ENCODE measurements at places on chromosomes 1 and 21. TPM values are rescaled to one million over a fixed set of nuclear protein-coding genes. Genes with fewer than 3 reads are reported as not detected.

DNA sequence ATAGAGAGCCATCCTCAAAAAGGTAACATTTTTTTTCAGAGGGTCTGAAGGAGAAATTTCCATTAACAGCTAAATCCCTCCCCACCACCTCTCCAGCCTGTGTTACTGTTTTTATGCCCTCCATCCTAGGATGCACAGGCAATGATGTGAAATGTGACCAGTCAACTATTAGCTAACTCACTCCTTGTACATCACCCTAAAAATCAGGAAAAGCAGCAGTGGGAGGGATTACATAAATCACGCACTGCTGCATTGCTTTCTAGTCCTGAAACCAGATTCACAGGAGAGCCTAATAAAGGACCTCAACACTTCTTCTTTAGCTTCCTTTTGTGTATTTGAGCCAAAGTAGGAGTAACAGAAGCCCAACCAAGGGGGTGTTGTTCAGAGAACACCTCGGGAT is 66.3 kb downstream of the LMO4 start:
- H3K27me3 ChIP-seq = no peaks in the 10 kb centered on the region
- no peaks in the 10 kb centered on the region for H3K36me3 ChIP-seq
- DNase-seq = no peak

GRCh38 chr1:80036690-80037432 is 1030.3 kb upstream of the ADGRL4 start:
- no peak for DNase-seq
- no peaks in the 10 kb centered on the region for H3K27me3 ChIP-seq
- H3K4me3 ChIP-seq = no peak overlapping the region
- H3K27ac ChIP-seq = no peak overlapping the region

CRYBG2 gene
- polyA plus RNA-seq = 121 TPM

- H3K27me3 ChIP-seq = peaks cover 46% of the 10 kb centered on the region
- peaks cover 15% of the 10 kb centered on the region for H3K36me3 ChIP-seq
- no peak overlapping the region for H3K27ac ChIP-seq
- peak overlapping the region; percentile 1 for H3K4me3 ChIP-seq
- H3K4me1 ChIP-seq = peaks cover 33% of the 10 kb centered on the region
- DNase-seq = no peak
Measured at GRCh38 chr1:200034761-200035396, 7.4 kb downstream of the NR5A2 start.

NPPA gene
- polyA plus RNA-seq = 1.4 TPM

FHAD1 gene
- 0.45 TPM for polyA plus RNA-seq

SRP9 gene
- polyA plus RNA-seq = 286 TPM

DNA sequence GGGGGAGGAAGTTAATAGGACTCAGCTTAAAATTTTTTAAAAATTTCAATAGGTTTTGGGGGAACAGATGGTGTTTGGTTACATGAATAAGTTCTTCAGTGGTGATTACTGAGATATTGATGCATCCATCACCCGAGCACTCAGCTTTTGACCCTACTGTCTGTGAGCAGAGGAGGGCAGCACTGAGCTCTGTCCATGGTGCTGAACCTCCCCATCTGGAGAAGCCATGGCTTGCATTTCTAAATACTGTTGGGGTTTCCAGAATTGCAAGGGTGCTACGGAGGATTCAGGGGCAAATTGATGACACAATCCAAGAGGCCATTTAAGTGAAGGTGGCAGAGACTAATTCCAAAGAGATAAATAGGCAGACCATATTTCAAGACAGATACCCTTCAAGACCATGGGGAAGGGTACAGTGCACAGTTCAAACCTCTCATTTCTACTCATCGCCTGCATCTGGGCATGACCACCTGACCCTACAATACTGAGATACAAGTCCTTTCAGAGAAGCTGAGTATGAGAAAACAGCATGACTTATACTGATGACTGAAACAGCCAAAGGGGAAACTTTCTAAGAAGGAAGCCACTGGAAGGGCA is 17.2 kb downstream of the SYT2 start:
- H3K27ac ChIP-seq = no peak overlapping the region
- DNase-seq = peak; percentile 80
- no peak overlapping the region for H3K4me3 ChIP-seq
- no peaks in the 10 kb centered on the region for H3K4me1 ChIP-seq
